Stimulated activated CD8-positive, alpha-beta memory T cell treated with anti-CD3 and anti-CD28 coated beads, Interleukin-7, amount 100 ng/mL, for 4 hours (primary cell): ENCODE measurements at places on chromosomes 1 and 21.

DNA sequence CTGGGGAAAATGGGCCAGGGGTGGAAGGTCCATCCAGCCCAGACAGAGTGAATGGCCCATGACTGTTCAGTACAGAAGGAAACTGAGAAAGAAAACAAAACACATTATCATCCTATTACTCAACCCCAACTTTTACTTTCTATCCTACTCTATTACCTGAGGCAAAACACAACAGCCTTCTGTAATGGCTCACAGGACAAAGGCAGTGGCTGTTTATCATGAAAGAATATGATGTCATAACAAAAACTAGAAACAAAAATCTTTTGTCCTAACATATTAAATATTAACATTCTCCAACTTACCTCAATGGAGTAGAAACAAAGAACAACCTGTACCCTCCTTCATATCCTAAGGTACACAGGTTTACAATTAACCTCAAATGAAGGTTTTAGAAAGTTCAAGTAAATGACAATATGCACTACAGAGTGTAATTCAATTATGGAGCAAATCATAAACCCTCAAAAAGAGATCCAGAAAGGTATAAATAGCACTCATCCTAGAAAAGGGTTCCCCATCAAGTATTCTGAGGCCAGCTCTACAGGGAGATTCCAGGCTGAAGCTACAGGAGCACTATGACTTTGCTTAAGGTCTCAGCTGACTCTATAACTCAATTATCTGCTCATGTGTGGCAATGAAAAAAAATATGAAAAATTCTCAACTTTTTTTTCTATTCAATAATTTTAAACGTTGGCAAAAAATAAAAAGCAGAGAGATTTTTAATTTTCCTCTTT lies 15.1 kb downstream of the ELK4 start:
- DNase-seq: no peak

DNA sequence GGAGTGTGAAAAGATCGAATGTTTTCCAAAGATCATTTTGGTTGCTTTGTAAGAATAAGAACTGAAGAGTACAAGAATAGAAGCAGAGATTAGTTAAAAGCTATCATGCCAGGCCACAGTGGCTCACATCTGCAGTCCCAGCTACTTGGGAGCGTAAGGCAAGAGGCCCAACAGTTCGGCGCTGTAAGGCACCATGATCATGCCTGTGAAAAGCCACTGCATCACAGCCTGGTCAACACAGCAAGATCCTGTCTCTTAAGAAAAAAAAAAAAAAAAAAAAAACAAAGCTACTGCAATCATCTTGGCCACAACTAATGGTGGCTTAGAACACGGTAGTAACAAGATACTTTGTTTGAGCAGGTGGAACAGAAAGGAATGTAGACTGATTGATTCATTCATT lies 116.2 kb downstream of the EIF4G3 start:
- no peak for DNase-seq

GRCh38 chr1:160171354-160171753 lies 19.0 kb upstream of the CASQ1 start:
- no peak for DNase-seq

GRCh38 chr1:183272390-183272848 lies 86.4 kb downstream of the LAMC2 start:
- no peak for DNase-seq

- no peak for DNase-seq
Measured at GRCh38 chr1:101136271-101136670, 100.5 kb upstream of the S1PR1 start.

DNA sequence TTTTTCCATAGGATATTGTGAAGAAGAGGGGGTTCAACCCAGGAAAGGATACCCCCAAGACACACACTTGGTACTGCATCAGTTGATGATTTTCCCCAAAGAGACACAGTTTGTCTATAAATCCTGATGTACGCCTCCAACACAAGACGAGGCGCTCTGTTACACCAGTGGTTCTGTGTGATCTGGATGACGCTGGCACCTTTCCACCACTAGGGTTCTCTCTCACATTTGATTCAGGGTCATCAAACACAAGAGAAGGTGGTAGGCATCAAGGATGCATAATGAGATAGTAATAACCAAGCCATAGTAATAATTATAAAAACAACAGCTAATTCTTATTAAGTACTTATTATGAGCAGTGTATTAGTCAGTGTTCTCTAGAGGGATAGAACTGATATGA lies 508.8 kb upstream of the ZP4 start:
- no peak for DNase-seq

DNA sequence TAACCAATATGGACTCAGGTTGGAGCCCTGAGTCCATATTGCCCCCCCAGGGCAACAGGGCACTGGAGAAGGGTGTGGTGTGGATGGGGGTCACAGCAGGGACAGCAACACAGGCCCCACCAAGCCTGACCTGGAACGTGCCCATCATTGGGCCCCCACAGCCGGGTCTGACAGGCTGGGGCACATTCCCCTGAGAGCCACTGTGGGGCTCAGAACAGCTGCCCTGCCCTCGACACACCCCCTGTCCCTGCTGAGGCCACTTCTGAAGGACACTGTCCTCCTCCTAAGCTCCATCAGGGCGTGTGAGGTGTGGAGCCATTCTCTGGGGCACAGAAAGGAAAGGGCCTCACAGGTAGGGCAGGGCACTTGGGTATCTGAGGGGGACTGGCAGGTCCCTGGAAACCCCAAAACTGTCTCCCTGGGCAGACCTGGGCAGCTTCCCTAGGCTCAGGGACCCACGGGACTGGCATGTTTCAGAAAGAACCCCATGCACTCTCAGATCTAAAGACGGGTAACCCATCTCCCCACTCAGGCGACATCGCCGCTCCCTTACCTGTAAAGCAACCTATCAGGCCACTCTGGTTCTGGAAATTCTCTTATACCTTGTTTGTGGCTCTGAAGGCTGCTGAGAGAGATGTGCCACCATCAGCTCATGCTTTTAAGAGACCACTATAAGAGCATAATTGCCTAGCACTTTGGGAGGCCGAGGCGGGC lies 95.5 kb downstream of the DMRTB1 start:
- DNase-seq: no peak

DNA sequence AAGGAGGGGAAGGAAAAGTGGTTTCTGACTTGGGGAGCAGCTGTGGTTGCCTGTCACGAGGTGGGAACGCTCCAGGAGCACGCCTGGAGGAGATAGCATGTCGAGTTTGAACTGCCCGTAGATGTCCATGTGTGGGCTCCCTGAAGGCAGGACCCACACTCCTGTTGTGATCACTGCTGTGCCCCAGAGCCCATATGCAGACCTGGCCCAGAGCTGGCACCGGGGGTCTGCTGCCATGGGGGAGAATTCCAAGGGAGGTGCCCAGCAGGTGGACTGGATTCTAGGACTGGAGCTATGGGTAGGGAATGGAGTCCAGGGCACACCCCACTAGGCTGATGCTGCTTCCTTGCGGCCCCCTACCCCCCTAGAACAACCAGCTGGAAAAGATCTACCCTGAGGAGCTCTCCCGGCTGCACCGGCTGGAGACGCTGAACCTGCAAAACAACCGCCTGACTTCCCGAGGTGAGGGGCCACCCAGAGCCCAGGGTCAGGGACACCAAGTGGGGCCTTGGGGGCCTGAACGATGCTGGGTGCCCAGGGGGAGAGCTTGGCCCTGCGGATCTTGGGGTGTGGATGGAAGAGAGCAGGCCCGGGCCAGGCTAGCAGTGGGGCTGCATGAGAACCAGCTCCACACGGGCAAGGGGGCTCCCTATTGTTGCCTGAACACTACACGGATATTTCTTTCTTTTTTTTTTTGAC lies 9.3 kb downstream of the PODN start:
- DNase-seq: no peak

- peak; percentile 74 for DNase-seq
Measured at GRCh38 chr1:47333922-47334764, 553 bp downstream of the CMPK1 start.

DNA sequence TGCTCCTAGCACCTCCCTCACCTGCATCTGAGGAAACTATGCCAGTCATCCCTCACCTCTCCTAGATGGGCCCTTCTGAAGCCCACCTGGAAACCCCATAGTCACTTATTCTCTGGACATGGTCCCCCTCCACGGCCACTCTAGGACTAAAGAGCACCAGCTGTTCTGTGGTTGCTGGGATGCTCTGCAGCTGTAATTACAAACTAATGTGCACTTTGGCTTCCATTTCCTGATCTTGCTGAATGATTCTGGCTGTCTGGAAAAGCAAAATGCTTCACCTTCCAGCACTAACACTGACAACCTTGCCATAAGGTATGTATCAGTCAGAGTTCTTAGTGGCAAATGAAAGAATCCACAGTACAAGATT lies 48.7 kb upstream of the PSEN2 start:
- DNase-seq: no peak

GRCh38 chr1:68470388-68470970 lies 20.7 kb upstream of the RPE65 start:
- DNase-seq: no peak

DNA sequence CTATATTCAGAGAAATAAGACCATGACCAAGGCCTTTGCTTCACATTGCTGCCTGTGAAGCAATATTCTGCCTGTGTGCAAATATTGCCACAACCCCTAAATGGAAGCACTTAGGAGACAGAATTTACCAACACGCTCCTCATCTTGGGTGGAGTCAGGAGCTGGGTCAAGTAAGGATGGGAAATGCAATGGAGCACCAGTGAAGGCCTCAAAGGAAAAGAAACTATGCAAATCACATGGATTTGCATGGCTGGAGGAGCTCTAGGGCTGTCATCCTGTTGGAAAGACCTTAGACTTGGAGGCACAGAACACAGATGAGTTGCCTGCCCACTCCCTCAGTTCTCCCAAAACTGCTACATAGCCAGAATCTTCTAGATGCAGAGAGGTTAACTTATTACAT lies 435.5 kb downstream of the SIPA1L2 start:
- no peak for DNase-seq

DNA sequence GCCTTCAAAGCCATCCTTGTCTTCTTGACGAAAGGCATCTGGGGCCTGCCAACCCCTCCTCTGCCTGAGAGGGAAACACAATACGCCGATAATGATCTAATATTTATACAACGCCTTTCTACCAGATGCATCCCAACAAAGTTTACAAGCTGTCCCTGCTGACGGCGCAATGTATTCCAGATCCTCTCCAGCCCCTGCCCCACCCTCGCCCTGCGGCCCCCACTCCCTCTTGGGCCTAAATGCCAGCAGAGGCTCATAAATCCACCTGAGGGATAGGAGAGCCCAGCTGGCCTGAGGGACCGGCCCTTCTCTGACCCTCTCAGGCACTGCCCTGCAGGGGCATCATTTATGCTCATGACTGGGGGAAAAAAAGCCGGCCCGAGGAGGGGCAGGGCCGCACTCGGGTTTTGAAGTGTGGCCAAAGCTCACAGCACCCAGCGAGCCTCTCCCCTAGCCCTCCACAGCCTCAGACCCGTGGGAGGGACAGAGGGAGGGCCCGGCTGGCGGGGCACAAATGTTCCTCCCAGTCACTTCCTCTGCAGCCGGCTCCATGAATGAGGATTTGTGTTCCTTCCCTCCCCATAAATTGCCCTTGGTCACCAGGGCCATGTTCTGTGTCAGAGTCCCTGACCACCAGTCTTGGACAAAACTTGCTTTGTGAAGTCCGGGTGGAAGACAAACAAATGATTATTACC lies 140.3 kb downstream of the FOXD2 start:
- DNase-seq: no peak

DNA sequence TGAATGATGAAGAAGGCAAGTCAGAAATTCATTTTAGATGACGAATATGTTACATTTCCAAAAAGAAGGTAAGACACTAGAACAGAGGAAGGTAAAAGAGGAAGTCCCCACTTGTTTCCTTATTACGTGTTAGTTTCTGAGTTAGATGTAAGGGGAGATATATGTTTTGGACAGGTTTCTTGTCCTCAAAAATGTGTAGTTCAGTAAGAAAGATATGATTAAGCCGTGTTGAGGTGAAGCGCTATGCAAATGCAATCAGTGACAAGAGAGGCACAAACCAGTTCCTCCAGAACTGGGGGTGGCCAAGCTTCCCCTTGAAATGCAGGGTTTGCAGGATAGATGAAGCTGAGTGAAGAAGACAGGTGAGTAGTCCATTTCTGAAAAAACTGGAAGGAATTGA lies 293.3 kb upstream of the RUNX1 start:
- DNase-seq: no peak

DNA sequence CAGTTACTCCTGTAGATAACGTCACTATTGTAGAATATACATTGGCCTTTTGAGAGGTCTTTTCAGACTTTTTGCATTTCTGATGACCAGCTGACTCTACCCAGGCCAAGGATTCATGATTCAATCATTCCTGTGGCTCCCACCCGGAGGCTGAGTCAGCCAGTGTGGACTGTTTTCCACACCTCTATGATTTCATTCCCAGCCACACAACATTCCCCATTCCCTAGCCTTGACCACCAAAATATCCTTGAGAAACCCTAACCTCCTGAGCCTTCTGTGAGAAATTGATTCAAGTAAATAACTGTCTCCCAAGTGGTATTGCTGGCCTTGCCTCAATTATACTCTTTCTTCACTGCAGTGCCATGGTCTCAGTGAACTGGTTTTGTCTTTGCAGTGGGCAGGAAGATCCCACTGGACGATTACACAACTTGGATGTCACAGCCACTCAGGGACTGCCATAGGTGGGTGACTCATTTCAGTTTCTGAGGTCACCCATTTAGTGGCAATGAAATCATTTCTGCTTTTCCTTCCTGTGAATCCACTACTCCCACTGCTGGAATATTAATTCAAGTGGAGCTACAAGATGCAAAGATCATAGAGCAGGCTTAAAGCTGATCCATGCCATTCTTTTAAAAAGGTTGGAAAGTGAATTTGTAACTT lies 518.6 kb upstream of the ZP4 start:
- no peak for DNase-seq

GRCh38 chr1:204357551-204358490 lies 1.9 kb downstream of the PLEKHA6 start:
- DNase-seq: no peak

- DNase-seq: no peak
Measured at GRCh38 chr1:41674522-41674921, 190.0 kb upstream of the EDN2 start.

DNA sequence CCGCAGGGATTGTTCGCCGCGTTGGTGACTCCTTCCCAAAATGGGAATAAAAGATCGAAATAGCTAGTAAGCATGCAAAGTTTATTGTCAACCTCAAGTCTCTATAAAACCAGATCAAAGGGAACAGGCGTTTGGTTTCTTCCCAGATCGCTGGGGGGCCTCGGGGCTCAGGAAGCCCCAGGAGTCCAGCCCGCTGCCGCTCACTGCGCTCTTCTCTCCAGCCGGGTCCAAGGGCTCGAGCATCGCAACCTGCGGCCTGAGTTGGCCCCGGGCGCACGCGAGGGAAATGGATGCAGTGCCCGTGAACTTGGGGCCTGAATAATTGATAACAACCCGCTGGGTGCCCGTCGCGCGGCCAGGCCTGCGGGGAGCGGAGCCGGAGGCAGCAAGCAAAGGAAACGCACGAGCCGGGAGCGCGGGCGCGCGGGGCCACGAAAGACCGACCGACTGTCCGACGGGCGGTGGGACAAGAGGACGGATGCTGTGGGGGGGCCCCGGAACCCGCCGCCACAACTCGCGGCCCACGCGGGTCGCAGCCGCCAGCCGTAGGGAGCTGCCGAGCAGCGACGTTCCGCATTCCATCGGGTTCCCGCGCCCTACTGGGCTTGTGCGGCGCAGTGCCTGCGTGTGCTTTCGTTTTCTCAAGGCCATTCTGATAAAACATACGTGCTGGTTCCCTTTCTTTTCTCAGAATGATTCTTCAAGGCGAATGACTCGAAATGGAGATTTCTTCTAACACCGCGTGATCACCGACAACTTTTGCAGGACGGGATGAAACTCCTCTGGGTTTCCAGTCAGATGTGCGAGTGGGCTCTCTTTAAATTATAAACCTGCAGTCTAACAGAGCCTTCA lies 14.0 kb upstream of the ALX3 start:
- no peak for DNase-seq
